ENCODE measurements at places on chromosomes 13 and 19. TPM values are rescaled to one million over a fixed set of nuclear protein-coding genes. Genes with fewer than 3 reads are reported as not detected.

DNA sequence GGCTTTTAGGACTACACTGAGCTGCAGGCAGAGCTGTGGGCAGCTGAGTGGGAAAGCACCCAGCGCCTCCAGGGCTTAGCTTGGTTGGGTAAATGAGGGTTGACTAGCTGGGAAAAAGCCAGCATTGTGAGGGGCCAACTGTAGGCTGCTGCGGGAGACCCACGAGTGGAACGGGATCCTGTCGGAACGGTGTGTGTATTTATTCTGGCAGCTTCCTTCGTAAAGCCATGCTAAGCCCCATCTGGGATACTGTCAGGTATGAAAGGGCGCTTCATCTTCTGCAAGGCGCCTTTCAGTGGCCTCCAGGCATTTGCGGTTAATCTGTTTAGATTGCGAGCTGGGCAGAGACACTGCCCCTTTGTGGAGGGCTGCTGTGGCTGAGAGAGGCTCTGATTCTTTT, 39.5 kb upstream of the CNMD start:
- H3K4me1 ChIP-seq = no peaks in the 10 kb centered on the region
- DNase-seq = no peak
- H3K36me3 ChIP-seq = no peaks in the 10 kb centered on the region
- H3K4me3 ChIP-seq = no peak overlapping the region
- no peak overlapping the region for H3K27ac ChIP-seq

DNA sequence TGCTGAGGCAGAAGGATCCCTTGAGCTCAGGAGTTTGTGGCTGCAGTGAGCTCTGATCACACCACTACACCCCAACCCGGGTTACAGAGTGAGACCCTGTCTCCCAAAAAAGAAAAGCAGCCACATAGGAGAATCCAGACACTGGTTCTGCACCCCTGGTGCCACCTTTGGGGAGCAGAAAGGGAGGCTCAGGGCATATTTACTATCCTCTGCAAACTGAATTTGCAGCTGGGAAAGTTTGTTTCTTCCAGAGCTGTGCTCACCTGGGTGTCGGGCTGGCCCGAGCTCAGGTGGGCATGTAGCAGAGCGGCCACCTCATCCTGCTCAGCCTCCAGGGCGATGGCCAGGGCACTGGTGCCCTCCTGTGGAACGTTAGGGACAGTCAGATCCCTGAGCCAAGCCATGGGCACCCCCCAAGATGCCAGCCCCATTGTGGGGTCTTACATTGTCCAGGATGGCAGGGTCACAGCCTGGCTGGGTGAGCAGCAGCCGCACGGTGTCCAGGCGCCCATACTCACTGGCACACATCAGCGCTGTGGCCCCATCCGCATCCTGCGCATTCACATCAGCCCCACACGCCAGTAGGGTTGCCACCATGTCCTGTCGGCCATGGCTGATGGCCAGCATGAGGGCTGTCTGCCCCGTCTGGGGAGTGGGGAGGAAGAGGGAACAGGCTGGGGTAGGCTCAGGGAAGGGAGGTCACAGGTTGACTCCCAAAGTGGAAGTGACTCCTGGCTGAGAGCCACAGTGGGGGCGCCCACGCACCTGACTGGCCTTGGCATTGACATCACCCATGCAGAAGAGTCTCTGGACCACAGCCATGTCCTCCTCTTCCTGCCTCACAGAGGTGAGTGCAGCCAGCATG, 3.1 kb downstream of the RPS28 start:
- H3K4me3 ChIP-seq = no peak overlapping the region
- peaks cover 28% of the 10 kb centered on the region for H3K4me1 ChIP-seq
- no peak for DNase-seq
- H3K27ac ChIP-seq = no peak overlapping the region
- peaks cover 15% of the 10 kb centered on the region for H3K36me3 ChIP-seq

DNA sequence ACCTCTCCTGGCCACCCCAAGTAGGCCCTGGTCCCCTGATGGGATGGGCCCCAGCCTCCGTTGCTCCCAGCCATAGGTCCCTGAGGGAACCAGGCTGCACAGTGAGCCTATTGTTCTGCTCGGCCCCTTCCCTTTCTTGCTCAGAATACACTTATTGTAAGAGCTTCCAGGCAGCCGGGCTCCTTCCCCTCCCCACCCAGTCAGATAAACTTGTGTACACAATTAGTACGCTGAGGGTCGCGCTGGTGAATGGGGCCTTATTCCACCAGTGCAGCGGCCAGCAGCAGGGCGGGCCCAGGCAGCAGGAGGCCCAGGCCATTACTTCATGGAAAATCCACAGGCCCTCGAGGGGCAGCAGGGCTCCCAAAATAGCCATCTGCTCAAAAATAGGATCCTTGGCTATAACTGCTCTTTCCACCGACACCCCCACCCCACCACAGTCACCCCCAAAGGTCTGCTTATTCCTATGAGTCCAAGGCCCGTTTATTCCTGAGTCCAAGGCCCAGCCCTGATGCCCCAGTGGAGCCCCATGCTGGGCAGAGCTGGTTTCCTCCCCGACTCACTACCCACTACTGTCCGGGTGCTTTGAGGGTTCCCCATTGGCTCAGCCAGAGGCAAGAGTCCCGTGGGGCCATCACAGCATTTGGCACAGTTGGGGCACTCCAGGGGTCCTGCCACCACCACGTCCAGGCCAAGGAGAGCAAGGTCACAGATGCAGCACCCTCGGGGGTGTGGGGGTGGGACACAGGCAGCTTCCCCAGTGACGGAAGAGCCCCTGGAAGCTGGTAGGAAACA, 22.1 kb downstream of the CAPN12 start:
- DNase-seq = no peak
- peak overlapping the region; percentile 36 for H3K27ac ChIP-seq
- H3K27me3 ChIP-seq = no peaks in the 10 kb centered on the region
- H3K4me3 ChIP-seq = no peak overlapping the region
- H3K36me3 ChIP-seq = peaks cover 32% of the 10 kb centered on the region
- H3K4me1 ChIP-seq = peaks cover 38% of the 10 kb centered on the region

DNA sequence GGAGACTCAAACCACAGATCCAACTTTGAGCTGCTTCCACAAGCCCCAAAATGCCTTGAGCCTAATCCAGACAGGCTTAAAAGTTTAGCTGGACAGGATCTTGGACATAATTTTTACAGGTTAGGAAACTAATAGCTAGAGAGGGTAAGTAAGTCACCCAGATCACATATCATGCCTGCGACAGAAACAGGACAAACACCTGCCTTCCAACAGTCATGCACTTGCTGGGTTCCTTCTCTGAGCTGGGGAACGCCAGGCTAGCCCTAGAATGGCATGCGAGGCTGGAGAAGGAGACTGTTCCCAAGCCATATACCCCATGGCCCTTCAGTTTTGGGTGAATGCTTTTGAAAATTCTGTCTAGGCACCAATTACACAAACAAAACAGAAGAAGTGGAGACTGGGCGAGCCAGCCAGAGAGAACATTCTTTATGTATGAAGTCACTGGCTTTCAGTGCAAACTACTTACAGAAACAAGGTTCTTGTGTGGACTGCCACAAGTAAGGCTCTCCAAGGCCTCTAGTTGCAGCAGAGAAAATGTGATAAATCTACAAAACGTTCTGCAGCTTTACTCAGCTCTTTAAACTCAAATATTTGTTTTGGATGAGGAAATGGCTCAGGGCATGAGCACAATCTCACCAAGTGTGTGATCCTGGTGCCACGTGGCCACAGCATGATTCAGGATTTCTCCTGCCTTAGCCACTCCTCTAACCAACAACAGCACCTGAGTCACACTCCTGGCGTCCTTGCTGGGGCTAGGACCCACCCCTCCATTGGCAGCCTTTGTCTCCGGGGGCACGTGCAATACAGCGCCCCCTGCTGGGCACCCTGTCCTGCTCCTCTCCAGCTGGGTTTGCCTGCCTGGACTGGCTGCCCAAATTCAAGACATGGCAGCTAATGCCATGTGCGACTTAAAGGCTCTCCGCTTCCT, 73.4 kb upstream of the UBL3 start:
- H3K27me3 ChIP-seq = no peaks in the 10 kb centered on the region
- no peak for DNase-seq
- peaks cover 58% of the 10 kb centered on the region for H3K4me1 ChIP-seq
- H3K27ac ChIP-seq = peak overlapping the region; percentile 96
- H3K4me3 ChIP-seq = peak overlapping the region; percentile 59

GRCh38 chr13:89571676-89572075, 1775.8 kb upstream of the MIR17HG start:
- DNase-seq = no peak
- no peaks in the 10 kb centered on the region for H3K27me3 ChIP-seq
- H3K36me3 ChIP-seq = peaks cover 4% of the 10 kb centered on the region
- no peak overlapping the region for H3K27ac ChIP-seq

DNA sequence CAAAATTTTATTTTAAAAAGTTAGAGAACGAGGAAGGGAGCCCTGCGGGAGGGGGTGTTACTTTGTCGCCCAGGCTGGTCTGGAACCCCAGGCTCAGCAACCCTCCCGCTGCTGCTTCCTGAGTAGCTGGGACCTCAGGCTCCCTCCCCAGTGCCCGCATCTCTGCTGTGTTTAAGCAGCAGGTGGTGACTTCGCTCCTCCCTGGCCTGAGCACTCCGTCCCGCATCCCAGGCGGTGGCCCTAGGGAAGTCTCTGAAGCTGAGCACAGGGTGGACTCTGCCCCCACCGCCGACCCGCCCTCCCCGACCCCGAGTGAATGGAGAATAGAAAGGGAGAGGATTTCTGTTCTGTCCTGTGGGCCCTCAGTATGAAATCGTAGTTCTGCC, 30.5 kb downstream of the ZNF701 start:
- peak overlapping the region; percentile 86 for H3K27ac ChIP-seq
- H3K36me3 ChIP-seq = peaks cover 20% of the 10 kb centered on the region
- no peaks in the 10 kb centered on the region for H3K27me3 ChIP-seq

DNA sequence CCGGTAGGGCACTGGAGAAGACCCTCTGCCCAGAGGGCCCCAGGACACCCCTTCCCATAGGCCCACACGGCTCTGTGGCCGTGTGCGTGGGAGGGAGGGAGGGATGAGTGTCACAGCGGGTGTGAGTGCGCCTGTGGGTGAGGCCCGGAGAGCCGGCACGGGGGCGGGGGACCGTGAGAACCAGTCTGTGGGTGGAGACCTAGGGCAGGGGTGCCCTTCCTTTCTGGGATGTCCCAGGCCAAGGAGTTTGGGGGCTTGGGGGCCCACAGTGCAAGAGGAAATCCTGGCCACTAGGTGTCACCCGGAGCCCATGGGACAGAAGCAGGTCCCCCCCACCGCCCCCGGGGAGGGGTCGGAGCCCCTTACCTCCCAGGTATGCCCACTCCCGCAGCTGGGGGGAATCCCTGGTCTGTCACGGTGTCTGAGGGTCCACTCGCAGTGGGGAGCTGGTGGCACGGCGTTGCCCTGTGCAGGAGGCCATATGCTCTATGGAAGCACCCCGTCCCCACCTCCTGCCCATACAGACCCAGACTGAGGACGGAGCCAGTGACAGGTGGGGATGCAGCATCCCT, 16.0 kb upstream of the SLC7A10 start:
- DNase-seq = peak; percentile 82
- no peak overlapping the region for H3K27ac ChIP-seq
- H3K27me3 ChIP-seq = peaks cover 16% of the 10 kb centered on the region
- H3K4me3 ChIP-seq = no peak overlapping the region
- H3K36me3 ChIP-seq = no peaks in the 10 kb centered on the region

GRCh38 chr13:50464349-50465251, 378.9 kb downstream of the DLEU7 start:
- no peak for DNase-seq
- no peak overlapping the region for H3K27ac ChIP-seq
- no peaks in the 10 kb centered on the region for H3K4me1 ChIP-seq
- peaks cover 2% of the 10 kb centered on the region for H3K36me3 ChIP-seq

DNA sequence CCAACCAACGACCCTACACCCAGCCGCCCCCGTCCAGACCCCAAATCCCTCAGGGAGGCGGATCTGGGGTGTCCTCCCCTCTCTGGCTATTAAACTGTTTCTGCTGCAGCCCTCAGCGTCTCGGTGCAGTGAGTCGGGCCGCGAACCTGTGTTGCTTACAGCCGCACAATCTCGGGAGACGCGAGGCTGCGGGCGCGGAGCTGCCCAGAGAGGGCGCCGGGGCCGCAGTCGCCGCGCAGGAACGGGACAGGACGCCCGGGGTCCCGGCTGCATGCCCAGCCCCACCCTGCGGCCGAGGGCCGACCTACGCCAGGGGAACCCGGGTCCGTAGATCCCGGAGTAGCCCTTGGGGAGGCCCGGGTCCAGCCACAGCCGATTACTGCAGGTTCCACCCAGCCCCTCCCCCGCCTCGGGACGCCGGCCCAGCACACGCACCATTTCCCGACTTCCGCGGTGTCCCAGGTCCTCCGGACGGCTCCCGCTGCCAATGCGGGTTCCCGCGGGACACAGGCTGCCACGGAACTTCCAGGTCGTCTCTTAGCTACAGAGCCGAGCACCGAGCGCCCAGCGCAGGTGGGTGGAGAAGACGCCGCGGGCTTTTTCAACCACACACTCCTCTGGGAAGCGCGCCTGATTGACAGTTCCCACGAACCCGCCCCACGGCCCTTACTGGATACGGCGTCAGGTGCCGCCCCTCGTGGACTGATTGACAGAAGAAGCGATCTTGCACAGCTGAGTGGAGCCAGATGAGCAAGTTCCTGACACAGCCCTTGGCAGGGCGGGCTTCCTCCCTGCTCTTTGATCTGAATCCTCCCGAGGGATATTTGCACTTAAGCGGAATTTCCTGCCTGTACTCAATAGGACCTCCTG, at the start of gene ZNF799:
Gene ZNF799, minus strand, starts transcription at position 639 of the 870 bp plus-strand sequence. Its CDS starts 201 bp downstream, at position 438.
- peak; percentile 99 for DNase-seq
- peaks cover 9% of the 10 kb centered on the region for H3K4me1 ChIP-seq
- peaks cover 3% of the 10 kb centered on the region for H3K36me3 ChIP-seq
- peak within 1 kb of the TSS; percentile 92 for H3K27ac ChIP-seq

GRCh38 chr13:42532561-42533335, 41.2 kb upstream of the TNFSF11 start:
- H3K36me3 ChIP-seq = peaks cover 2% of the 10 kb centered on the region
- no peak for DNase-seq
- peaks cover 6% of the 10 kb centered on the region for H3K4me1 ChIP-seq
- H3K4me3 ChIP-seq = no peak overlapping the region

DNA sequence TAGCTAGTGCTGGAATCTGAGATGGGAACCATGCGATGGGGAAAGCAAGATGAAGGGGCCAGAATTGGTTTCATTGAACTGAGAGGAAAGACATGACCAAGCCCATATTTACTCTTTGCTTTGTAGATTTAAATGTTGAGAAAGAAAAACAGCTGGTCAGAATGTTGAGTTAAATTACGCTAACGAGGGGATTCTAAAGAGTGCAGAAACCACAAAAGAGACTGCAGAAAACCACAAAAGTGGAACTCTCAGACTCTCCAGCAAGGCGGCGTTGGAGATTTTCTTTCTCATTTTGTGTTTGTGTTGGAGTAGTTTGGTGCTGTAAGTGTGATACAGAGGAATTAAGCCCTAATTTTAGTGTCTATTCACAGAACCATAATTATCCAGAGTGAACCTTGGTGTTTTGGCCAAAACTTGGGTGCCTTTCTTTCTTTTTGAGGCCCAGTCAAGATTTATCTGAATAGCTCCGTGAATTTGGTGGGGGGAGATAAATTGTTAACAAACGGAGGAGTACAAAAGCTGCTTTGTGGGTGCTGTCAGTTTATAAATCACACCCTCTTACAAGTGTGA, 26.3 kb downstream of the SAE1 start:
- H3K27ac ChIP-seq = peak overlapping the region; percentile 88
- H3K4me1 ChIP-seq = peaks cover 33% of the 10 kb centered on the region
- no peak overlapping the region for H3K4me3 ChIP-seq
- H3K36me3 ChIP-seq = peaks cover 20% of the 10 kb centered on the region
- DNase-seq = no peak

GRCh38 chr13:94825507-94825906, 113.2 kb upstream of the SOX21 start:
- peaks cover 24% of the 10 kb centered on the region for H3K27me3 ChIP-seq
- H3K4me1 ChIP-seq = peaks cover 4% of the 10 kb centered on the region
- no peak for DNase-seq
- no peak overlapping the region for H3K27ac ChIP-seq
- no peaks in the 10 kb centered on the region for H3K36me3 ChIP-seq

ZNF85 gene
- total RNA-seq = 5.3 TPM

CRYL1 gene
- 14.8 TPM for total RNA-seq

S1PR2 gene
- 13.4 TPM for total RNA-seq
